GM23338 (cell line): ENCODE measurements at places on chromosomes 3 and 15. TPM values are rescaled to one million over a fixed set of nuclear protein-coding genes. Genes with fewer than 3 reads are reported as not detected.

GRCh38 chr3:36741285-36741684 is 23.1 kb downstream of the DCLK3 start:
- peak; percentile 48 for DNase-seq
- no peaks in the 10 kb centered on the region for H3K27me3 ChIP-seq
- H3K27ac ChIP-seq = no peak overlapping the region
- H3K4me1 ChIP-seq = no peaks in the 10 kb centered on the region

DNA sequence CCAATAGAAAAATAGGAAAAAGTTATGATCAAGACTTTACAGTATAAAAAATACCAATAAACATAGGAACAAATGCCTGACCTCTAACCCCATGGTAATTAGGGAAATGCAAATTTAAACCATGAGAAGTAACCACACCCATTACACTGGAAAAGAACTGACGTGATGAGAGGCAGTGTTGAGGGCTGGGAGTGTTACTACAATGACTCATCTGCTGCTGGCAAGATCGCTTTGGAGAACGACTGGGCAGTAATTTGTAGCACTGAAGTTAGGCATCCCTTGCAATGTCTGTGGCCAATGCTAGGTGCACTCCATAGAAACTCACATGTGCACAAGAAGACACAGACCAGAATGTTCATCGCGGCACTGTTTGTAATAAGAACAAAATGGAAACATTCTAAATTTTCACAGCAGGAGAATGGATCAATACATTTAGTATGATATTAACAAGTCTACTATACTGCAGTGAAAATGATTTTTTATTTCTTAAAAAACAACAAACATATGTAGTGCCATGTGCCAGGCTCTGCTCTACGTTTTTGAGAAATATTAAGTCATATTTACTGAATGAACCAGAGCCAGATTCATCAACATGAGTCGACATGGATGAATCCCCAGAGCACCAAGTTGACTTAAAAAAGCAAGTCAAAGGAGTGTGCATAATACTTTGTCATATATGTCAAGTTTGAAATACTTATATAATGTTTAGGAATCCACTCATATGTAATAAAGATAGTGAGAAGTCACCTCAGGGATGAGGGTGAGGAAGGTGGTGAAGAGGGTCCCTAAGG is 37.6 kb upstream of the EPHB3 start:
- H3K27ac ChIP-seq = no peak overlapping the region
- H3K4me1 ChIP-seq = peaks cover 18% of the 10 kb centered on the region
- no peaks in the 10 kb centered on the region for H3K27me3 ChIP-seq
- H3K36me3 ChIP-seq = no peaks in the 10 kb centered on the region
- peak; percentile 74 for DNase-seq

Gene HESX1
- 11.9 and 21.1 TPM in 2 replicates for total RNA-seq

DNA sequence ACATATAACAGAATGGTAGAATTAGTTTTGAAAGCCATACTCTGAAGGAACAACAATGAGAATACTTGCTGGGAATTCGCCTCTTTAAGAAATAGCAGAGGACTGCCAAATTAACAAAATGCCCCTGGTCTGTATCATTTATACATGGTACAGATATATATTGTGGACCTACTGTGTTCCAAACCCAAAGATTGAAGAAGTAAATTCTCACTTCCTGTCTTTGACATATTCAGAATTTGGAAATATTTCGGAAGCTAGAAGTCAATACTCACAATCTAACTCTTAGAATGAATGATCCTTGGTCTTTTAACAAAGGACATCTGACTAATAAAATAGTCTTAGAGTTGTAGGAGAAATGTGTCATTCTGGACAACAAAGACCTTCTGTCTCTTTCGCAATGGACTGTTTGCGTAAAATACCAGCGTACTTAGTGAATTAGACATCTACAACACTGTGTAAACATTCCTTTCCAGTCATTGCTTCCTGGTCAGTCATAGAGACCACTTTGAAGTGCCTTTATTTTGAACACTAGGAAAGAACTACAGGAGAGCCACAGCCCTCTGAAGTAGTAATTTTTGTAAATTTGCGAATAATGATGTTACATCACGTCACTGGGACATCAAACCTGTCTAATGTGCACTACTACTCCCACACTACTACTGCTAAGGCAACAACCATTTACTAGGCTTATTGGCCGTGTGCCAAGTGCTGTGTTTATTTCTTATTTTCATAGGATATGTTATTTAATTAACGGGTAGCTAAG is 68.0 kb downstream of the CHL1 start:
- DNase-seq = no peak
- no peaks in the 10 kb centered on the region for H3K27me3 ChIP-seq
- no peak overlapping the region for H3K4me3 ChIP-seq
- no peaks in the 10 kb centered on the region for H3K4me1 ChIP-seq
- H3K36me3 ChIP-seq = no peaks in the 10 kb centered on the region

DNA sequence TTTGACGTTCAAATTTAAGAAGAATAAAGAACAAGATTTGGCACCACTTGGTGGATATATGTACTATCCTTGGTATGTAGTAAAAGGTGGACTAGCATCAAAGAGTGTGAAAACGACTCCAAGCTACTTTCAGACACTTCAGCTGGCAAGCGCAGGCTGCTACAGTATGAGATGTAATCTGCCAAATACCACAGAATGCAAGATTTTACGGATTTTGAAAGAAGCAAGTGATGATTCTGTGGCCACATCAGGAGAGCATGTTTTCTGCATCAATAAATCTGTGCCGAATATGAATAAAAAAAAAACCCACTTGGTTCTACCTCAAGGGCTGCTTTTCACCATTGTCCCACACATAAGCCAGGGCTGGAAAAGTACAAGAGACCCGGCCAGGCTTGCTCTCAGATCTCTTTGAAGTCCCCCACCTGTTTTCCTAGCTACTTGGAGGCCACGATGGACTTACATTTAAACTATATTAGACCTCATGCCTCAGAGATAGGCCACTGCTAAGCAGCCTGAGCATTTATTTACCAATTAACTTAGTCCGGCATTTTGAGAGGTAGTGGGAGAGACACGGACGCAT is 37.4 kb downstream of the MYO1E start:
- no peak for DNase-seq
- peaks cover 15% of the 10 kb centered on the region; the same call in 1 of the 2 replicates for H3K4me1 ChIP-seq
- no peaks in the 10 kb centered on the region for H3K27me3 ChIP-seq

DNA sequence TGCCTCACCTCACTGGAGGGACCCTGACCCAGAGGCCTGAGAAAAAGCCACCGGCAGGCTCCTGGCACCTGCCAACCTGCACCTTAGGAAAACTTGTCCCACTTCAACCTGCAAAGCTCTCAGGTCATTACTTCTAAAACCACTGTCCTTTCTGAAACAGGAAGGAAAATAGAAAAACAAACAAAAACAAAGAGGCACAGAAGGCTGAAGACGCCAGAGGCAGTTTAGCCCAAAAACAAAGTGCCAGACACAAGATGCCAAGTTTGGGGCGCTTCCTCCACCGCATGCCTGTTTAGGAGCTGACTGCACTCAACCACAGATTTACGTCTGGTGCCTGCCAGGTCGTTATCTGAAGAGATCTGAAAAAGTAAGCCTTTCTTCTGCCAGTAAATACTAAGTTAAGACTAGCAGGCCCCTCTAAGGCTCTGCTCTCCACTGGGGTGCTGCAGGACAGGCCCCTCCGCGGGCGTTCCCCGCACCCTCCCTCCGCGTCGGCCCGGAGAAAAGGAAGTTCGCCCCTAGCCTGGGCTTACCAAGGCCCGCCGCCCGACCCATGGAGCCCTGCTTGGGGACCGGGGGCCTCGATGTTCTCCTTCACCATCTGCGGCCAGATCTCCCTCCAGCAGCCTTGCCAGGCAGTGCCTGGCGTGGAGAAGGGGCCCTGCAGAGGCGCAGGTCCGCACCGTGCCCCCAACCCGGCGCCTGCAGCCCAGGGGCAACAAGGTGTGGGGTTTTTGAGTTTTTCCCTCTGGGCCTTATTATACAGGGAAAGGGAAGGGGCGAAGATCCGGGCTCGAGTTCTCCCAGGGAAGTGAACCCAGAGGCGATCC is 1.3 kb downstream of the GOLGA8A start:
- H3K4me1 ChIP-seq = no peaks in the 10 kb centered on the region
- no peaks in the 10 kb centered on the region for H3K36me3 ChIP-seq
- peaks cover 47% of the 10 kb centered on the region for H3K27me3 ChIP-seq
- peak; percentile 36 for DNase-seq
- H3K27ac ChIP-seq = no peak overlapping the region
- H3K4me3 ChIP-seq = peak overlapping the region; percentile 74

- no peak overlapping the region for H3K4me3 ChIP-seq
- no peak overlapping the region for H3K27ac ChIP-seq
- no peak for DNase-seq
- no peaks in the 10 kb centered on the region for H3K36me3 ChIP-seq
Observed at GRCh38 chr3:150414959-150415358, 6.9 kb downstream of the TSC22D2 start.

Gene CADPS
- total RNA-seq = 16.4 and 22.0 TPM in 2 replicates

Gene ESYT3
- 7.4 and 8.2 TPM in 2 replicates for total RNA-seq

Gene TNIK
- 34.3 and 49.2 TPM in 2 replicates for total RNA-seq

DNA sequence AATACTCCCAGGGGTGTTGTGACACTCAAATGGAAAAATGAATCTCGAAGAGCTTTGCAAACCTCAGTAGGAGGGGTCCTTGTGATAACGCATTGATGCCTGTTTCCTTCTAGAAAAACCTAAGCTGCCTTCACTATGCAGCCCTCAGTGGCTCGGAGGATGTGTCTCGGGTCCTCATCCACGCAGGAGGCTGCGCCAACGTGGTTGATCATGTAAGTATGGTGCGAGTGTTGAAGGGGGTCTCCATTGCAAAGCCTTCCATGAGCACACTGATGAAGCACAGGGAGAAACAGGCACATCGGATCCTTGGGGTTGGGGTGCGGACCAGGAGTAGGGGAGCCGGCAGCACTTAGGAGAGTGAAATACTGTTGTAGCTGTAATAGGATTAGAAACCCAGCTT is 22.3 kb downstream of the ANKDD1A start:
- no peaks in the 10 kb centered on the region for H3K36me3 ChIP-seq
- H3K27ac ChIP-seq = no peak overlapping the region
- no peaks in the 10 kb centered on the region for H3K4me1 ChIP-seq
- no peaks in the 10 kb centered on the region for H3K27me3 ChIP-seq
- DNase-seq = no peak
- no peak overlapping the region for H3K4me3 ChIP-seq

- no peak for DNase-seq
- peaks cover 9% of the 10 kb centered on the region for H3K4me1 ChIP-seq
- no peak overlapping the region for H3K27ac ChIP-seq
- peaks cover 44% of the 10 kb centered on the region for H3K27me3 ChIP-seq
Observed at GRCh38 chr3:4235690-4236089, 67.5 kb upstream of the SETMAR start.

- H3K4me1 ChIP-seq = peaks cover 13% of the 10 kb centered on the region
- H3K36me3 ChIP-seq = no peaks in the 10 kb centered on the region
- H3K27me3 ChIP-seq = no peaks in the 10 kb centered on the region
- DNase-seq = no peak
Observed at GRCh38 chr3:117761703-117762620, 1052.4 kb downstream of the TUSC7 start.

Gene SPINK8
- not detected in 2 replicates for total RNA-seq

DNA sequence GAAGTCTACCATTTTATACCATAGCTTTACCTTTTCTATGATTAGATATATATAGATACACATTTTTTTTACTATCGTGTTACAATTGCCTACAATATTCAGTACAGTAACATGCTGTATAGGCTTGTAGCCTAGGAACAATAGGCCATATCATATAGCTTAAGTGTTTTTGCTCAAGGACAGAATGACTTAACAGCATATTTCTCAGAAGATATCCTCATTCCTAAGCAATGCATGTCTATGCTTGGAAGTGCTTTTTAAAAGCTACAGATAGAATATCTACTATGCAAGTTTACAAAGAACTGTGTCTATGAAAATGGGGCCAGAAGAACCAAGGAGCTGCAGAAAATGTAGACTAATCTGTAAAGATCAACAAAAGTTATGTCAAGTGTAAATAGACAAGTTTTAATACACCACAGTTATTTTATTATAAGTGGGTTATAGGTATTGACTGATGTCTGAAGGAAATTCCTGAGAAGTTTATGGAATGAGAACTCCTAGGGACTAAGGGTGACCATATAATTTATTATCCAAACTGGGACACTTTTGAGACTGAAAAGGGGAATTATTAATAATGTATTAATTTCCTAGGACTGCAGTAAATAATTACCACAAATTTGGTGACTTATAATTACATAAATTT is 138.7 kb upstream of the TGFBR2 start:
- no peak overlapping the region for H3K4me3 ChIP-seq
- H3K27me3 ChIP-seq = no peaks in the 10 kb centered on the region
- DNase-seq = no peak
- H3K36me3 ChIP-seq = no peaks in the 10 kb centered on the region

Gene MASP1
- total RNA-seq = 1.6 and 5.9 TPM in 2 replicates

GRCh38 chr3:51538115-51538458 is 432 bp upstream of the RAD54L2 start:
- H3K27me3 ChIP-seq = no peaks in the 10 kb centered on the region
- peak overlapping the region; percentile 39 for H3K27ac ChIP-seq
- peak overlapping the region; percentile 99 for H3K4me3 ChIP-seq

Gene ROPN1
- total RNA-seq = 0.27 TPM in 1 of 2 replicates, not detected in the other

Gene CCR9
- not detected in 2 replicates for total RNA-seq

GRCh38 chr3:136920904-136921611 is 36.7 kb upstream of the IL20RB start:
- H3K27me3 ChIP-seq = no peaks in the 10 kb centered on the region
- DNase-seq = no peak
- peaks cover 20% of the 10 kb centered on the region for H3K4me1 ChIP-seq

DNA sequence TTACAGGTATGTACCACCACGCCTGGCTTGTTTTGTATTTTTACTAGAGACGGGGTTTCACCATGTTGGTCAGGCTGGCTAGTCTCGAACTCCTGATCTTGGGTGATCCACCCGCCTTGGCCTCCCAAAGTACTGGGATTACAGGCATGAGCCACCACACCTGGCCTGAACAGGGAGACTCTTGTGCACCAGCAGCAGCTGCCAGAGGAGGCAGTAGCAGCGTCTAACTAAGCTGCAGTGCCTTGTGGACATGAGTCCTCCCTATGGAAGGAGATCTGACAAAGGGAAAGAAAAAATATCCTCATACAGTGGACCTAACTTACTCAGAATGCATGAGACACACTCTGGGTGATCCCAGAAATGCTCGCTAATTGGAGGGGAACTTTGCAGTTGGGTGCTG is 36.8 kb upstream of the NEO1 start:
- no peaks in the 10 kb centered on the region for H3K36me3 ChIP-seq
- H3K4me1 ChIP-seq = peaks cover 31% of the 10 kb centered on the region
- DNase-seq = peak; percentile 32
- no peak overlapping the region for H3K27ac ChIP-seq
- H3K4me3 ChIP-seq = no peak overlapping the region
- no peaks in the 10 kb centered on the region for H3K27me3 ChIP-seq

GRCh38 chr3:32952369-32953077 is 1.1 kb downstream of the CCR4 start:
- no peak for DNase-seq
- no peaks in the 10 kb centered on the region for H3K27me3 ChIP-seq
- no peaks in the 10 kb centered on the region for H3K4me1 ChIP-seq
- no peaks in the 10 kb centered on the region for H3K36me3 ChIP-seq
- no peak overlapping the region for H3K27ac ChIP-seq

Gene CCDC191
- 0.89 and 2.0 TPM in 2 replicates for total RNA-seq

Gene HTR3E
- not detected in 2 replicates for total RNA-seq

GRCh38 chr3:187935623-187936156 is 190.4 kb upstream of the BCL6 start:
- H3K4me3 ChIP-seq = no peak overlapping the region
- no peak for DNase-seq
- no peaks in the 10 kb centered on the region for H3K4me1 ChIP-seq
- H3K36me3 ChIP-seq = no peaks in the 10 kb centered on the region

Gene BOC
- 3.0 and 4.1 TPM in 2 replicates for total RNA-seq
